ENCODE measurements at places on chromosomes 6 and 20.

- no peak for DNase-seq
Measured at GRCh38 chr6:2916158-2916925, 13.2 kb upstream of the SERPINB9 start.

DNA sequence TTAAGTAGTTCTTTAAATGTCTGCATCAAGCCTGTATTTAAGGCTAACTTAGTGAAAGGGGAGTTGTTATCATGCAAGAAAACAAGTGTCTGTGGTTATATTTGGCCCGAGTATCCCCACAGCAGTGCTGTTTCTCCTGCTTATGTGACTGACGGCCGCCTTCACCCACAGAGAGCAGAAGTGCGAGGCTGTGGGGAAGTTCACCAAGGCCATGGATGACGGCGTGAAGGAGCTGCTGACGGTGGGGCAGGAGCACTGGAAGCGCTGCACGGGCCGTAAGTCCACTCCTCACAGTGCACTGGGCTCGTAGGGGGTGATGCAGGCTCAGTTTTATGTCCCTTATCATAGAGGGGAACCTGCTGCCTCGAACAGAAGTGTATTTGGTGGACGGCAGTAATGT is 53.2 kb upstream of the SYNJ2 start:
- DNase-seq, result no peak

DNA sequence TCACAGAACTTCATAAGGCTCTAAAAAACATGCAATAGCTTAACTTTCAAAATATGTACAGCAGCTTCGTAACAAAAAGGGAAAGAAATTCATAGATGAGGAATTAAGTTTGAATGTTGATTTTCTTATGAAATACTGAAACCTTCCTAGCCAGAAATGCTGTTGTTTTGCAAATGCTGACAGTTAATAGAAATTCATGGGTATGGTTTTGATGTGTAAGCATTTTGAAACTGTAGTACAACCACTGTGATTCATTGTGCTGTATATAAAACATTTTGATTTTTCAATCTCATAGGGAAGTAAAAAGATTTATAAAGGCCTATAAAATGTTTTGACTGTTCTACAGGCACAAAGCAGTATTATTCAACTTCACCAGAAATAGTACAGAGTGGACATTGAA is 228.4 kb upstream of the EYS start:
- no peak for DNase-seq

GRCh38 chr6:75843396-75843795 is 94.4 kb downstream of the MYO6 start:
- no peak for DNase-seq

DNA sequence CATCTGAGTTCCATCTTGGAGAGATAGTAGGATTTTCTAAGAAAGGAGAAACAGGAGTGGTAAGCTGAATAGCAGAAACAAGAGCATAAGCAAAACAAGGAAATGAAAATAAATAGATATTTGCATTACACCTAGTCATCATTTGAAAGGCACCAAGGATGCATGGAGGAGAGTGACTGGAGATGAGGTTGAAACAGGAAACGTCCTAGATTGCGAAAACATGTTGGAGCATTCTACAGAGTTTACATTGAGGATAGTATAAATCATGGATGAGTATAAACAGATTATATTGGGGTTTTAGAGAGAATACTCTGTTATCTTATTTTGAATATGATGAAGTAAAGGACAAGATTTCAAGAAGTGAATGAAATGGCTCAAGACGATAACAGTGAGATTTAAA is 507.3 kb downstream of the EYS start:
- no peak for DNase-seq

GRCh38 chr6:142241061-142241460 is 60.7 kb upstream of the ADGRG6 start:
- DNase-seq, result no peak

DNA sequence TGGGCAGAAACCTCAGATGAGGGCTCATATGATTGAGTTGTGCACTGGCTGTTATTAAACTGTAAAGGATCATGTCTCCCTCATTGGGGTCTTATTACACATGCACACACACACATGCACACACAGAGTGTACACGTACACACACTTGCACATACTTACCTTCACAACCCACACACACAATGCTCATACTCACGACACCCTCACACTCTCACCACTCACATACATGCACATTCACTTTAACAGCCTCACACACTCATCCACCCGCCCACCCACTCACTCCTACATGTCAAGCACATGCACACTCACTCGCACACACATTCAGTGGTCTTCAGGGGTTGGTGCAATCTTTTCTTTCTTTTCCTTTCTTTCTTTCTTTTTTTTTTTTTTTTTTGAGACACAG is 5.4 kb downstream of the CSTL1 start:
- DNase-seq, result no peak

DNA sequence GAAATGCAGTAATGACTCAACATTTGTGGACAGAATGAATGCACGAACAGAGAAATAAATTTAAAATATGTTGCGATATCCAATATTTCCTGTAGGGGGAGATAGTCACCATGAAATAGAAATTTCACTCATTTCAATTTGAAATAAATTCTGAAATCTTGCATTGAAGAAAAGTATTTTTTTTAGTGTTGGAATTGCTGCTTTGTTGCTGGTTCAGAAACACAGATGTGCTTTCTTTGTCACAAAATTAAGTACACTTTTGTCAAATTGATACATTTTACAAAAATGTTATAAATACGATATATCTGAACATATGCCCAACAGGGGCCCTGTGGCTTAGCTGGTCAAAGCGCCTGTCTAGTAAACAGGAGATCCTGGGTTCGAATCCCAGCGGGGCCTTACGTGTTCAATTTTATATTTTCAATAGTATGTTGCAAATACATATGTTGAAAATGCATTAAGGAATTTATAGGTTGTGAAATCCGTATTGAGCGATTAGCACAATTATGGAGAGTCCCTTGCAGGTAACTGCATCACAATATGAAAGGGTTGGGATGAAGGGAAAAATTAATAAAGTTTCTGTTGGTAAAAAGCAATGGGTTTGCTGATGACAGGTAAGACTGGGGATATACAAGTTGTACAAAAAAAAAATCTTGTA is 85.4 kb upstream of the PRSS16 start:
- no peak for DNase-seq

- DNase-seq, result no peak
Measured at GRCh38 chr6:134478764-134479399, 161.0 kb upstream of the SGK1 start.
